Skin of body (tissue), 3 donors: ENCODE measurements at places on chromosomes 7 and 10.

- DNase-seq: no peak
Measured at GRCh38 chr10:80051993-80052392, 26.5 kb upstream of the TMEM254 start.

DNA sequence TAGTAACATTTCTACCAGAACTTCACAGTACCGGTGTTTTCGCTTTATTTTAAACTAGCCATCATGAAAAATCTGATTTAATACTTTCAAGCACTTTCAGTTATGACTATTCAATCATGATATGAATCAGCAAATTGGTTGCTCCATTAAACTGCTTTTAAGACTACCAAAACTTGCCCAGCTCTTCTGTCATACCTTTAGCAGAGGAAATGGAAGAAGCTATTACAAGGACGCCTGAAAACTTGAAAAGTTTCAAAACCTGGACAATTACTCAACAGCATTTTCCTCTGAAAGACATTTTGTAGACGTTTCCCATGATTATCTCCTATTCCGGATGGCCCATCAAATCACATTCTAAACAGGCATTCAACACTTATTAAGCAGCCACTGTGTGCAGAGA, 2.0 kb downstream of the JAZF1 start:
- DNase-seq: no peak

DNA sequence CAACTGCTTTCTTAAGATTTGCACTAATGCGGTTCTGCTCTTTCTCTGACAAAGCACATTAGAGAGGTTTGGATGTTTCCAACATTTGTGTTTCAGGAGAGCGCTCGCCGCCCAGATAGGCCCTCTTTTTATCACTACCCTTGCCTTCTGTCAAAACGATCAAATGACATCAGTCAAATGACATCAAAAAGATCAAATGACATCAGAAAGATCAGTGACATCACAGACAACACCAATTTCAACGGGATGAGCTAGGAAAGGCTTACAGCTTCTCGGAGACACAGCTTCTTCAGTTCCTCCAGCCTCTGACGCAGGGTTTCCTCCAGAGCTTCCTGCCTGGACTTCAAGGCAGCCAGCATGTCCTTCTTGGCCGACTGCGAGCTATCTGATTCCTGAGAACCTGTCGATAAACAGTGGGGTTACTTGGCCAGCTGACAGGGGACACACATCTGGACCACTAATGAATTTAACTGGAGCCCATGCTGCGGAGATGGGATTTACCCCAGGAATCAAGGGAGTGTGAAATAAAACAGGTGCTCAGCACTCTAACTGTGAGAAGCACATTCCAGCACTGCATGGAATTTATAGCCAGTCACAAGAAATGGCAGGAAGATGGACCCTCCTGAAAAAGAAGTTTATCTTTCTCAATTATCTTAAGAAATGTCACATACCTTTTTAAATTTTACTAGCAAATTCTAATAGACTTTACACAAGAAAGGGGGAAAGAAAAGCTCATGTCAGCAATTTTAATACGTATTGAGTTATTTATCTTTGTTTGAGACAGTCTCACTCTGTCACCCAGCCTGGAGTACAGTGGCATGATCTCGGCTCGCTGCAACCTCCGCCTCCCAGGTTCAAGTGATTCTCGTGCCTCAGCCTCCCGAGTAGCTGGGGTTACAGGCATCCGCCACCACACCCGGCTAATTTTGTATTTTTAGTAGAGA, 88.2 kb downstream of the PRPF18 start:
- no peak for DNase-seq

- DNase-seq: no peak
Measured at GRCh38 chr7:636396-636795, 90.1 kb upstream of the DNAAF5 start.
